ENCODE measurements at places on chromosomes 1 and 21.

GRCh38 chr21:37939251-37939650 lies 23.0 kb upstream of the KCNJ6 start:
- DNase-seq: no peak

DNA sequence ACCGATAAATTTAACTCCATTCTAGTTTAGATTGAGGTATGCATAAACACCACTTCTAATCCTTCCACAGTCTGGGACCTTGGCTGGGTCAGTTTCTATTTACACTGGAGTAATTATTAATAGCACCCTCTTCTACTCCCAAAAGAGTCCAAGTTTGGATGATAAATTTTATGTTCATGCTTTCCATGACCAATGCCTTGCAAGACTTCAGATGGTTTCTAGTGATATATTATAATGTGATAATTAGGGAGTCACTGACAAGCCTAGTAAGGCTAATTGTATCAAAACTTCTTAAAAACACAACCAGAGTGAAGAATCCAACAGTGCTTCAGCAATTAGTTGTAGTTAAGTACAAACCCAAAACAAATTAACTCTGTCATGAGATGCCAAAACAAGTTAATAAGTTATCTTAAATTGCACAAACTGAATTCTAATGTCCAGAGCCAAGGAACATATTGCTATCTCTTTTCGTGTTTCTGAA lies 489.6 kb downstream of the TTLL7 start:
- DNase-seq: no peak

GRCh38 chr1:174052621-174053020 lies 30.5 kb upstream of the RC3H1 start:
- DNase-seq: no peak

DNA sequence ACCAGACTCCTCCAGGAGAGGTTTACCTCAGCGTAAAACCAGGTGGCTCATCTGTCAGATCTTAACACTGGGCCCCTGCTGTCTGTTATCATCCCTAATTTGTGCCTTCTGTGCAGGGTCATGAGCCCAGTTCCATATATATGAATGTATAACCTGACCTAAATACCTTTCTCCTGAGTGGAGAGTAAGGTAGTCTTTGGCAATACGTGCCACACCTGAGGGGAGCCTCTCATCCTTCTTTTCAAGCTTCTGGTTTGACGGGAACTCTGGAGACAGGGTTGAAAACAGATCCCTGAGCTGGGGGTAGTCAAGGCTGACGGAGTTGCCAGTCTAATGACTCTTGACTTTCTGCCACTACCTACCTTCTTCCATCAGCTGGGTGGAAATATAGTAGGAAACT lies 4.1 kb downstream of the SFT2D2 start:
- DNase-seq: no peak

DNA sequence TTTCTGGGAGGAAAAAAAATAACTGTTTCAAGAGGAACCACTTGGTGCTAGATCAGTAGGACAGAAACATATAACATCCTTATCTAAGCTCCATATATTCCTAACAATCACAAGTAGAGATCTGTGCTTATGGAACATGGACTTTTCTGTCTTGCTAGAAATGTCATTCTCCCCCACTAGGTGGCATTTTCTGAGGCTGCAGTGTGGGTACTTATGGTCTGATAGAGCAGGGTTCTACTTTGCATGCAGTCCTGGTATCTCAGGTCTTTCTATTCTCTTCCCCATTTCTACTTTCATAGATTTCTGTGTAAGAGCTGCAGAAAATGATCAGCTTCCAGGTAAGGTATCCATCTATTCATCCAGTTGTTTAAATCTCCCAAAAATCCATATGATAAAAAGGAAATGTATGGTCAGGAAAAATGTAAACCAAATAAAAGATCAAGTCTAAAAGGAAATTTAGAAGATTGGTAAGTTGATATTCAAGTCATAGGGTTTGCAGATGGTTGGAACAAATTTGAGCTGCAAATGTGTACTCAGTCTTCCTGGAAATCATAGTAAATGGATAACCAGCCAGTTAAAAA lies 1.5 kb downstream of the ZNF684 start:
- DNase-seq: peak; percentile 54

DNA sequence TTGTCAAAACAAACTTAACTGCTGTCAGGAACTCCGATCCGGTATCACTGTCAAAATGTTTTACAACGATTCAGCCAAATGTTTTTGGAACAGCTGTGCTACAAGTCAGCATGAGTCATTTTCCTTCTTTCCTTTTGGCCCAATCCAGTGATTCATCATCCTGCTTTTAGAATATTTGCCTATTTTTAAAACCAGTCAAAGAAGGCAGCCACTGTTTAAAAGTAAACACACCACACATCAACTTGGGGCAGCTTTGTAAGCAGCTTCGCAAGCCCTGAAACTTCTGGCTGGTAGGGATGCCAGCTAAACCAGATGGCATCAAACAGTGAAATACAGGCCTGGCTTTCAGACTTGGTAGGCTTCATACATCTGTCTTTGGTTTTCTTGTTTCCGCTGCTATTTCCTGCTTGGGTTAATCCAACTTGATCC lies 14.9 kb downstream of the MAP3K7CL start:
- DNase-seq: peak; percentile 16

- no peak for DNase-seq
Observed at GRCh38 chr1:61921435-61921834, 179.2 kb downstream of the PATJ start.

- no peak for DNase-seq
Observed at GRCh38 chr1:181036107-181036836, 2.5 kb downstream of the MR1 start.

GRCh38 chr1:246988316-246988715 lies 19.5 kb downstream of the ZNF695 start:
- DNase-seq: no peak

DNA sequence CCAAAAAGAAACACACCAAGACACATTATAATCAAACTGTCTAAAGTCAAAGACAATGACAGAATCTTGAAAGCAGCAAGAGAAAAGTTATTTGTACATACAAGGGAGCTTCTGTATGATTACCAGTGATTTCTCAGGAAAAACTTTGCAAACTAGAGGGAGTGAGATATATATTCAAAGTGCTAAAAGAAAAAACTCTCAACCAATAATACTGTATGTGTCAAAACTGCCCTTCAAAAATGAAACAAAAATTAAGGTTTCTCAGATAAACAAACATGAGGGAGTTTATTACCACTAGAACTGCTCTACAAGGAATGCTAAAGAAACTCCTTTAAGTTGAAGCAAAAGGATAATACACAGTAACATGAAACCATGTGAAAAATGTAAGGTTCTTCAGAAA lies 79.4 kb downstream of the LBR start:
- DNase-seq: no peak

- DNase-seq: no peak
Observed at GRCh38 chr1:29621826-29622435, 385.6 kb downstream of the PTPRU start.

DNA sequence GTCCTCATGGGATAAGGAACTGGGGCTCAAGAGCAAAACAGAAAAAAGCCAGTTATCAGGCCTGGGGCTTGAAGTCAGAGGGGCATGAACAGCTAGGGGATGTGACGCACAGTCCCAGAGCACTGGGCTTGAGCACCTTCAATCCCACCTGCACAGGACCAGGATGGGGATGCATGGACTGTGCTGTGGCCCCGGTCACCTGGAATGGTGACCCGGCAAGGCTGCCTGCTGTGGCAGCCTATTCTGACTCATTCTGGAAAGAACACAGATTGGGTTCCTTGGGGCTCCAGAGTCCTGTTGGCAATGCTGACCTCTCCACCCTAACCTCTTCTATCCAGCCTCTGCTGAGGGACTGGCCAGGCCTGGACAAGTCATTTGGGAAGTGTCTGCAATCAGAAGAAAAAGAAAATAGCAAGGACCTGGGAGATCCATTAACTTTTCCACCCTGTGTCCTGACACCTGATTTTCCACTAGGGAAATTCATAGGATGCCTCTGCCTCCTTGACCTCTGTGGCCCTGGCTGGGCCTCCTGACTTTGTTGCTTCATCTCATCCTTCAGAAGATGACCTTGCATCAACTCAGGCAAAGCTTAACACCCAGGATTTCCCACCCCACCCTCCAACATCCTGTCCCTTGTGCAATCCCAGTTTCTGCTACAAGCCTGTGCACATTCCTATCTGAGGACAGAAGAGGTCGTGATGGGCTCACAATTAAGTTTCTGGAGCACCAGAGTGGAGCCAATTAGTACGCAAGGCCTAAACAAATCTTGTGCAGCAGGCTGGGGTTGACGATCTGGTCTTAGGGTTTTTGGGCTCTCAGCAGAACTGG lies 17.9 kb upstream of the FMOD start:
- DNase-seq: no peak

DNA sequence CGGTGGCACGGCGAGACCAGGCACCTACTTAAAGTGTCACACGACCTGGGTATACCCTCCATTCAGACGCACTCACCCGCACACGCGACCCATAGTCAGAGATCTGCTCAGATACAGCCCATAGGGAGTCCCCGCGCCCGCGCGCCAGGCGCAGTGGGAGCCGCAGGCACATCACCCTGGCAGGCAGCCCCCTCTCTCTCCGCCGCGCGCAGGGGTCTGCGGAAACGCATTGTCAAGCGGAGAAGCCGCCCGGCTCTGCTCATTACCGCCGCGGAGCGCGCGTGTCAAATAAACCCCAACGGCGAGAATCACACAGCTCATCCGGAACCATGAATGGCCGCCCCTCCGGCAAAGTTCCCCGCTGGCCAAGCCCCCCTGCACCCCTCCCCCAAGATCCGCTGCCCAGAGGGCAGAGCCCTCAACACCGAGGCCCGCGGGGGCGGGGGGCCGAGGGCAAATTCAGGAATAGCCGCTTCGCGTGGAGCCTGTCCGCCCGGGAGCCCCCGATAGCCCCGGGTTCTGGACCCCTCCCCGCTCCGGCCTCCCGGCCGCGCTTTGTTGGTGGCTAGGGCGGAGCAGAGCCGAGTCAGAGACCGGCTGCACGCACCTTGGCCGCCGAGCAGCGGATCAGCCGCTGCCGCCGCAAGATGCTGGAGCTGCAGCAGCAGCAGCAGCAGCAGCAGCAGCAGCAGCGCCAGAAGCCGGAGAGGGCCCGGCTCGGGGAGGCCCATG lies 522 bp downstream of the LRP8 start:
- peak; percentile 62 for DNase-seq

DNA sequence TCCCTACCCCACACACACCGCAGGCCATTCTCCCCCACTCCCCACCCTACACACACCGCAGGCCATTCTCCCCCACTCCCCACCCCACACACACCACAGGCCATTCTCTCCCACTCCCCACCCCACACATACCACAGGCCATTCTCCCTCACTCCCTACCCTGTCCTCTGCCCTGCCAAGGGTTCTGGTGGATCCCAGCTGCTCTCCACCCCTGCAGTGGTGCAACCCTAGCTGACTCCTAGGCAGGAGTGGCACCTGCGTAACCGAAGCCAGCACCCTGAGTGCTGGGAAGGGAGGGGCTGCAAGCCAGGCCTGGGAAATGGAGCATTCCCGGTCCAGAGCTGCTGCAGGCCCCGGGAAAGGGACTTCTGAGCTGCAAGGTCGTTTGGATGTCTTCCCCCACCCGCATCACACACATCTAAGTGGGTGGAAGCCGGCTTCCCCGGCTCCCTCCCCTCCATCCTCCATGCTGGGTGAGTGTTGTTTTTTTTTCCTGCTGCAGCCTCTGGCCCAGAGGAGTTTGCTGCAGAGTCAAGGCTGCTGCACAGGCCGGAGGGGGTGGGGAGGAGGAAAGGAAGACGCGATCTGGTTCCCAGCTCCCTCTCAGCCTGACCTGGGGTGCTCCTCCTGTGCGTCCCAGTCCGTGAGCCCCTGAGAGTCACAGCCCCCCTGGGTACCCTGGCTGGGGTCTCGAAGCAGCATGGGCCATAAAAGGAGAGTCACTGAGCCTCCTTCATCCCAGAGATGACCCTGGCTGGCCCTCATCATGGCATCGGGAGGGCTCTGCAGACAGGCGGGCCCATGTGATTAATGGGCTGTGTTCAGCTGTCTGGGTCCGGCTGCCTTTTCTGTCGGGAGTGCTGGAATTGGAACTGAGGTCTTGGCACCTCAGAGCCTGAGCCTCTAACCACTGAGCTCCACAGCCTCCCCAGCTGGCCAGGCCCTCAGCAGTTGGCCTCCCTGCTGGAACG lies 16.1 kb downstream of the H6PD start:
- no peak for DNase-seq

DNA sequence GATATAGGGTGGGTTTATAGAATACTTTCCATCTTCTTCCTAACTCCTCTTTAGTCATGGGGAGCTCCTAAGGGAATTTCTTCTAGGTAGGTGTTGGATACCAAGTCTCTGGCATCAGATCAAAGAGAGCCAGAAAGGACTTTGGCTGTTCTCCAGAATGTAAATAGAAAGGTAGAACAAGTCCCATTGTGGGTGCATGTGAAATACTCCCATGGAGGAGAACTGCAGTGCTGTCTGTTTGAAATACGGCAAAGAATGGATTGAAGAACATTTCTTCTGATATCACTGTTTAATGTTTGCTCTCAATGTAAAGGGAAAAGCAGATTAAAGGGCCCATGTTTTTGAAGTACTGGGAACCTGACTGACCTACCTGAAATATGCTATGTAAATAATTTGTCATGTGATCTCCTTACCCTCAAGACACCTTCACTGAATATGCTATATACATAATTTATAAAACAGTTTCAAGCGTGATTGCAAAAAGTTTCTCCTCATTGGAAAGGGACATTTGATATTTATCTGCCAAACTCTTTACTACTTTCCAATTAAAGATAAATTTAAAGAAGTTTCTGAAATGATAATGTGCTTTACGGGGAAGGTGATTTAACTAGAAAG lies 65.9 kb downstream of the LAMC1 start:
- no peak for DNase-seq

Measured in activated CD4-positive, alpha-beta T cell treated with anti-CD3 and anti-CD28 coated beads, Interleukin-2, Interleukin-6, amounts not matched to agents 100 ng/mL and 50 ng/mL, durations not matched to agents 16 hours and 8 hours (primary cell).